ENCODE measurements at places on chromosomes 11 and 22.

- DNase-seq: no peak
Observed at GRCh38 chr11:132423266-132423665, 1052.9 kb downstream of the NTM start.

DNA sequence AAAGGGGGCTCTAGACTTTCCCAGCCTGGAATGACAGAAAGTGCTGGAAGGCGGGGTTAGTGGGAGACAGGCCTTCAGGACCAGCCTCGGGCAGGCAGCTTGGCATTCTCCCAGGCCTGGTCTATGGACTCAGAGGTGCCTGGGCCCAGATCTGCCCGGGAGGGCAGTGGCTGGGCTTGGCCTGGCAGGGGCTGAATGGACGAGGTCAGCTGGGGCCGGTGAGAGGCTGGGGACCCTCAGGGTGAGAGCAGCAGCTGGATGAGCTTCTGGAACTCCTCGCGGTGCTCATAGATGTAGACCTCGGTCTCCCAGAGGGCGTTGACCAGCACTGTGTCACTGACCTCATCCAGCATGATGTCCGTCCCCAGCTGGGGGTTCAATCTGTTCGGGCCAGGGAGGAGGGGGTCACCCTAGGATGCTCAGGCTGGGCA lies 1.5 kb upstream of the BAIAP2L2 start:
- no peak for DNase-seq

DNA sequence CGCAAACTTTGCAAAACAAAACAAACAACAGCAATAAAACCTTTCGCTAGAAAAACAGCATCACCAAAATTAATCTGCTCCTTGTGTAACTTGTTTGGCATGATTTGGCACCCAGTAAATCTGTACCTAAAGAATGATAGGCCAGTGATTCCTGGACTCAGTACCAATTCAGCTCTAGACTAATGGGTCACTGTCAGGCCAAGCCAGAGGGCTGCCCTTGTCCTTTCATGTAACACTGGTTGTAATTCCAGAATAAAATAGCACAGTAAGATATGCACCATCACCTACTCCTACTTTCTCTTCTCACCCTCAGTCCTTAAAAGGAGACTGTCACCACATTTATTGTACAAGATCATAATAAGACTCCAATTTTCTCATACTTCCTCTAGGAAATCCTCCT lies 341.6 kb upstream of the PITPNB start:
- DNase-seq: no peak

DNA sequence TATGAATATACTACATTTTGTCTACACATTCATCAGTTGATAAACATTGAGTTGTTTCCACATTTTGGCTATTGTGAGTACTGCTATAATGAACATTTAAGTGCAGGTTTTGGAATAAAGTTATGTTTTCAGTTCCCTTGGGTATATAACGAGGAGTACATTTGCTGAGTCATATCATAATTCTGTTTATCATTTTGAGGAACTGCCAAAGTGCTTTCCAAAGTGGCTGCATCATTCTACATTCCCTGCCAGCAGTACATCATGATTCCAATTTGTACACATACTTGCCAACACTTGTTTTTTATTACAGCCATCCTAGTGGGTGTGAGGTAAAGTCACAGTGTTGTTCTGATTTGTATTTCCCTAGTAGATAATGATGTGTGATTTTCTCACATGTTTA lies 1458.6 kb upstream of the TENM4 start:
- DNase-seq: no peak

DNA sequence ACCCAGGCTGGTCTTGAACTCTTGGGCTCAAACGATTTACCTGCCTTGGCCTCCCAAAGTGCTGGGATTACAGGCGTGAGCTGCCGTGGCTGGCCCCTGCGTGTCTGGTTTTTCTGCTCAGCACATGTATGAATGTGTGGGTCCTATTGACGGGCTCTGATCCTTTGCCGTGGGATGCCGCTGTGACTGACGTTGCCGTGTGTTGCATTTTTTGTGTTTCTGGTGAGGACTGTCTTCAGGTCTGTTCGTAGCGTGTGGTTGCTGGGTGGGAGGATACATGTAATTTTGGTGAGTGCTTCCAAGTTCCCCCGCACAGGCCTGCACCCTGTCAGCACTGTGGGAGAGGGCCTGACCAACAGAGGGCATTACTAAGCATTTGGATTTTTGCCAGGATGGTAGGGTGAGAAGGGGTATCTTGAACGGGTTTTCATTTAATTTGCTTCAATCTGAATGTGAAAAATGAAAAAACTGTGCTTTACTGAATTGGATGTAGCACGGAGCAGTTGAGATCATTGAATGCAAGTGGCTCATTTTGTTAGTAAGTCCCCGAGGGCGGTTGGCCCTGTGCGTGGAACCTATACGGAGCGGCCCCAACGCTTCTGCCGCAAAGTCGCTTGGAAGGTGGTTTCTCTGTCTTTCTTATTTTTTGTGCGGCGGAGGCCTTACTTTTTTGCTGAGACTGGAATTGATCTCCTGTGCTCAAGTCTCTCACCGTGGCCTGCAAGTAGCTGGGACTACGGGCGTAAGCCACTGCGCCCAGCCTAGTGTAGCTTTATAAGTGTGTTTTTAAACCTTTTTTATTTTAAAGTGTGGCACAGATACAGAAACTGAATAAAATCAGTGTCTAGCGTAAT lies 8.2 kb downstream of the ZBED4 start:
- no peak for DNase-seq

DNA sequence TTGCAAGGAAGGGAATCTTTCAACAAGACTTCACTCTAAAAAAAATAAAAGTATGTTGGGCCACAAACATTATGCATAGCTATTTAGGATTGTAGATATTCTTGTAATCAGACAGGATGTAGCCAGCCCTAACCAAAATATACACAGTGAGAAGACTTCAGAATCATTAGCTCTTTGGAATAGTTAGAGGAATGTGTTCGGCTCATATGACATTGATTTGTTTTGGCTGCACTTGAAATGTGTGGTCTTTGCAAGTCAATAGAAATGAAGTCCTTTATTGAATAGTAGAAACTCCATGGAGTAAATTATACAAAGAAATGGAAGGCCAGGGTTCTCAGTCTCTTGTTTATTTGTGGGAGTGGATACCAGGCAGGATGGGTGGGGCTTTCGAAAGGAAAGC lies 692.1 kb downstream of the NTM start:
- no peak for DNase-seq

All from stimulated activated CD8-positive, alpha-beta memory T cell treated with anti-CD3 and anti-CD28 coated beads, Interleukin-12 subunit alpha, Interleukin-12 subunit beta, amount 100 ng/mL, for 4 hours (primary cell).